ENCODE measurements at places on chromosomes 12 and 14. TPM values are rescaled to one million over a fixed set of nuclear protein-coding genes. Genes with fewer than 3 reads are reported as not detected.

The MDGA2 gene
- 1.3 TPM for total RNA-seq

The OR4Q2 gene
- total RNA-seq = not detected

The MGST1 gene
- total RNA-seq = 71.6 TPM

The FBLN5 gene
- 1.9 TPM for total RNA-seq

The ARHGAP9 gene
- 0.52 TPM for total RNA-seq

The KERA gene
- total RNA-seq = 0.17 TPM

The CSRP2 gene
- 43.2 TPM for total RNA-seq

The TMPRSS12 gene
- total RNA-seq = 0.45 TPM

The WBP11 gene
- 86.3 TPM for total RNA-seq

The FOXA1 gene
- total RNA-seq = 51.0 TPM

The SIX4 gene
- 26.0 TPM for total RNA-seq

The KLRC1 gene
- not detected for total RNA-seq

The ATF1 gene
- 34.4 TPM for total RNA-seq

The FITM1 gene
- 0.53 TPM for total RNA-seq

The SYNJ2BP gene
- total RNA-seq = 32.1 TPM

The BCL11B gene
- 11.4 TPM for total RNA-seq

The KCNA5 gene
- total RNA-seq = 0.98 TPM

The SLC6A15 gene
- total RNA-seq = 14.8 TPM

The PGF gene
- 16.8 TPM for total RNA-seq

The C1S gene
- total RNA-seq = 2.7 TPM

The DAO gene
- total RNA-seq = not detected

The TMCC3 gene
- 18.2 TPM for total RNA-seq

The ANP32D gene
- total RNA-seq = not detected

The KRT3 gene
- total RNA-seq = 2.3 TPM

The CLEC7A gene
- 16.2 TPM for total RNA-seq

The MMP17 gene
- 26.8 TPM for total RNA-seq

The GZMH gene
- total RNA-seq = not detected

The CIROP gene
- 0.40 TPM for total RNA-seq

The KCNMB4 gene
- total RNA-seq = 3.9 TPM

The RAB5B gene
- total RNA-seq = 131 TPM

The SIX6 gene
- not detected for total RNA-seq

The KLRD1 gene
- 0.48 TPM for total RNA-seq

The APOF gene
- not detected for total RNA-seq

The SLC7A7 gene
- 9.7 TPM for total RNA-seq

The CRIP1 gene
- total RNA-seq = 15.4 TPM

The TAS2R46 gene
- 0.85 TPM for total RNA-seq

The PTPRR gene
- total RNA-seq = 0.95 TPM

The KLHL33 gene
- total RNA-seq = not detected

The HPD gene
- not detected for total RNA-seq

The NGB gene
- total RNA-seq = not detected

The LRFN5 gene
- 4.6 TPM for total RNA-seq

The SPSB2 gene
- total RNA-seq = 13.9 TPM

The MANSC4 gene
- total RNA-seq = not detected

All from type B pancreatic cell (in vitro differentiated cells).